ENCODE measurements at places on chromosomes 4 and X.

- DNase-seq = no peak
Measured at GRCh38 chr4:3807311-3807710, 41.1 kb downstream of the ADRA2C start.

DNA sequence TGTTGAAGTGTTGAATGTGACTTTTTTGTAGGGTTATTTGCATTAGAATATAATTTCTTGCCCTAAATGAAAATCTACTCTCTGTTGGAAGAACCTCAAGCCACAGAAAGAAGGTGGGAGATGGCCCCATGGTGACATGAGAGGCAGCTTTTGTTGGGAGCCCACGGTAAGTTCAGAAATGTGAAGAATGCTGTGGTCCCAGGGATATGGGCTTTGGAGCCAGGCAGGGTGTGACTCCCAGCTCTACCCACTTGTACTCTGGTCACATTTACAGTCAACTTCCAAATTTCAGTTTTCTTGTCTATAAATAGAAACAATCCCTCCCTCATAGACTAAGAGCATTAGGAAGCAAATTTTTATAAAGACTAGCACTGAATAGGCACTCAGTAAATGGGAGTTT is 177.8 kb downstream of the RAB28 start:
- no peak for DNase-seq

GRCh38 chr4:3302173-3302785 is 9.5 kb downstream of the RGS12 start:
- DNase-seq = peak; percentile 50

DNA sequence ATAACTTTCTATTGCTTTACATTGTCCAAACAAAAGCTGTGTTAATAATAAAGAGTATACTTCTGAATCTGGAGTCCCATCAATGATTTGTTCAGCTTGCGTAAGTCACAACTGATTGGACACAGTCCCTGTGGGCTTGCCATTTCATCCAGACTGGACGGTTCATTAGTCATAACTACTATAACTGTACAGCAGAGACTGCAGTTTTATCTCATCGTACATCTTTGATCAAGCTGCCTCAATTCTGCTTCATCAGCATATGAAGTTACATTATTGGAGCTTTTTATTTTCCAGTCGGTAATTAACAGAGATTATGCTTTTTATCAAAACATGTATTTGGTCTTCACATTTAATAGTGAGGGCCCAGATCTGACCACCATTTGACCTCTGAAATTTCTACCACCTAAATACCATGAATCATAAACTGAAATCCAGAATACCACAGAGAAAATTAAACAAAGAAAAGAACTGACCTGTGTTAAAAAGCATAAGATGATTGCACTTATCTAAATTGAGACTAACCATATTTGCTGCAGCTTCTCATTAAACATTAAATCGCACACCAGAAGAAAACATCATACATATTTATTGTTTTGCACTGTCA is 12.5 kb upstream of the MAB21L2 start:
- DNase-seq = no peak

DNA sequence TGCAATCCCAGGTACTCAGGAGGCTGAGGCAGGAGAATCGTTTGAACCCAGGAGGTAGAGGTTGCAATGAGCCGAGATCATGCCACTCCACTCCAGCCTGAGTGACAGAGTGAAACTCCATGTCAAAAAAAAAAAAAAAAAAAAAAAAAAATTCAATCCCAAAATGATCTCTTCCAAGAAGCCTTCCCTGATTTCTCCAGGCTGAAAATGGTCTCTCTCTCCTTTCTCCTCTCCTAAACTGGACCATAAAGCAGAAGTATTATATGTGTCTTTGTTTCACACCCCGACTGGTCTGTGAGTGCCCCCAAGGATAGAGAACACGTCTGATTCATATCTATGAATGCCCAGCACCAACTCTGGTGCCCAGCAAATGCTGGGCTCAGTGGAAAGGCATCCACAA is 17.3 kb upstream of the KDM5C start:
- DNase-seq = no peak

DNA sequence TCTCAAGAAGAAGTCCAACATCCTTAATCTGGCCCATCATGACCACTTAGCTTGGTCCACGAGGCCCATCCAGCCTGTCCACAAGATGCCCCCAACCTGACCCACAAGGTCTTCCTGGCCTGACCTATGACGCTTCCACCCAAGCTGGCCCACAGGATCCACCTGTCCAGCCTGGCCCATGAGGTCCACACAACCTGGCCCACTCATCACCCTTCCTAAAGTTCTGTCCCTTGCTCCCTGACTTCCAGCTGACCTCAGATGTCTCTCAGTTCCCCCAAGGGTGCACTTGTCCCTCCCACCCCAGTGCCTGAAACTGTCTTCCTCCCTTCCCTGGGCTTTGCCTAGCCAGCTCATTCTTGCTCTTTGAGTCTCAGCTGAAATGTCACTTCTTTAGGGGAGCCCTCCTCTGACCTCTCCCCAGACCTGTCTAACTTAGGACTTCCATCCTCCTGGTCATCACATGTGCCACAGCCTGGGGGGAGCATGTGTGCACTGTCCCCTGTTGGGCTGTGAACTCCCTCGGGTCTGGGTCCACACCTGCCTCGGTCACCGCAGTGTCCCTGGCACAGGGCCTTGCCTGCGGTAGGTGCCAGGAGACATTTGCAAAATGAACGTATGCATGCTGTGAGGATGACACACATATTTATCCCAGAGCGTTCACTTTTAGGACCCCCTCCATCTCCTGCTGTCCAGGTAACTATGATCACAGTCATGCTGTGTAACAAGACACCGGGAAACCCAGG is 61.7 kb downstream of the EVC start:
- no peak for DNase-seq

DNA sequence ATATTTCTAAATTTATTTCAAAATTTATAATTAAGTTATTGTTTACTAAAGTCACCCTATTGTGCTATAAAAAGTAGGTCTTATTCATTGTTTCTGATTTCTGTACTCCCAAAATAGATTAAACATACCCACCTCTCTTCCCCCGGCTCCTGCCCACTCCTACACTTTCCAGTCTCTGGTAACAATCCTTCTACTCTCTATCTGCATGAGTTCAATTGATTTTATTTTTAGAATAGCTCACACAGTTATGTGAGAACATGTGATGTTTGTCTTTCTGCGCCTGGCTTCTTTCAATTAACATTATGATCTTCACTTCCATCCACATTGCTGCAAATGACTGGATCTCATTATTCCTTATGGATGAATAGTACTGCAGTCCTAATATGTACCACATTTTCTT is 269.3 kb downstream of the ACTRT1 start:
- no peak for DNase-seq

GRCh38 chrX:47171996-47172395 is 21.6 kb upstream of the UBA1 start:
- no peak for DNase-seq

- no peak for DNase-seq
Measured at GRCh38 chr4:173478913-173479283, 51.1 kb downstream of the HAND2 start.

- DNase-seq = no peak
Measured at GRCh38 chr4:173293663-173294062, 40.5 kb downstream of the HMGB2 start.

- DNase-seq = no peak
Measured at GRCh38 chr4:101283434-101283833, 63.9 kb downstream of the PPP3CA start.

- DNase-seq = no peak
Measured at GRCh38 chr4:54495091-54495490, 162.7 kb upstream of the KIT start.

- no peak for DNase-seq
Measured at GRCh38 chrX:42606591-42606990, 171.4 kb downstream of the PPP1R2C start.

DNA sequence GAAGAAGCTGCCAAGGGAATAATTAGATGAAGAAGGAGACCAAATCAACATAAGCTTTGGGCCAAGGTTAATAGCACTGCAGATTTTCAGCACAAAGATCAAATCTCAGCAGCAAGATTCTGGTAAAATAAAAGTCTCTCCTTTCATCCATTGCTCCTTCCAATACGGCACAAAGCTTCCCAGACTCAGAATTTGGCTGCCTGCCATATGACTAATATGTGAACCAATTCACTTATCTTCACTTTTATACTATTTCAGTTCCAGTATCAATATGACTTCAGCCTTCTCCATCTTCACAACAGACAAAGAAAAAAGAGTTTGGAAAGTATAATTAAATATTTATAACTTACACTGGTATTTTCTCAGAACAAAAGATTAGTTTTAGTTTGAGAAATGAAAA is 978.3 kb upstream of the GRID2 start:
- DNase-seq = no peak

- no peak for DNase-seq
Measured at GRCh38 chr4:81736324-81736723, 264.6 kb upstream of the RASGEF1B start.

DNA sequence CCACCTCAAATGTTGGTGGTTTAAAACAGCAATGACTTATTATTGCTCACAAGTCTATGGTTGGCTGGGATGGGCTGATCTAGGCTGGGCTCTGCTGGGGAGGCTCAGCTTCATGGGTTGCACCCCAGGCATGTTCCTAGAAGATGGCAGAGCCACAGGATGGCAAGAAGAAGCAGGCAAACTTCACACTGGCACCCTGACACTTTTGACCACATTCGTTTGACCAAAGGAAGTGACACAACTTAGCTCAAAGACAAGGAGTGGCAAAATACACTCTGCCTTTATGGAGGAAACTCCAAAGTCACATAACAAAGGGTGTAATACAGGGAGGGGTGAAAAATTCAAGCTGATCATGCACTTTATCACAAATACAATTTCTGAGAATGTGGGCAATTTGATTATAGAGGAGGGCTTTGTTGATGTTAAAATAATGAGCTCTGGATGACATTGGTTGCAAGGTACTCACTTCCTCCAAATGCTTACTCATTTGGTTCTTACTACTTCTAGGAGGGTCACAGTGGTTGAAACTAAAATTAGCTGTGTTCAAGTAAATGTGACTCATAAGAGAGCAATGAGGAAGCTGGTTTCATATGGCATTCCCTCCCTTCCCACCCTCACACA is 249.2 kb upstream of the RPS6KA3 start:
- DNase-seq = no peak

DNA sequence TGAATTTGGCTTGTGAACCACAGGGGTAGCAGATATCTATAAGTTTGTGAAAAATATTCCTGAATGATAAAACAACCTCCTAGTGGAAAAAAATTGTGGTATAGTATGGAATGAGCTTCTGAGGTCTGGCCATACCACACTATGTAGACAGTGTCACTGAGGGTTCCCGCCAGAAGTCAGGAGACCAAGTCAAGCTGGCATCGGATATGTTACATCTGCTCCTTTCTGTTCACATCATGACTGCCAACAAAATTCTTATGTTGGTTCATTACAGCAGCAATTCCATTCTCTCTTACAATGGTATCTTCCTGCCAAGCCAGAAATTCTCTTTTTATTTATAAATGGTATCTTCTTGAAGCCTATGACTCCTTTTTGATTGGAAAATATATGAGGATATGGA is 273.0 kb downstream of the PPP3CA start:
- no peak for DNase-seq

GRCh38 chrX:118526149-118526548 is 30.5 kb downstream of the DOCK11 start:
- DNase-seq = no peak

- DNase-seq = peak; percentile 19
Measured at GRCh38 chrX:17689971-17690409, 47.3 kb upstream of the SCML1 start.

- no peak for DNase-seq
Measured at GRCh38 chr4:117796677-117797076, 237.6 kb upstream of the NDST3 start.

GRCh38 chr4:101790521-101791181 is at the start of gene BANK1:
TSS of gene BANK1 (plus strand) at chr4:101790730. CDS start at chr4:101790881, 151 bp downstream.
- no peak for DNase-seq

GRCh38 chrX:75107863-75108509 is 48.1 kb downstream of the ABCB7 start:
- no peak for DNase-seq

GRCh38 chr4:152369902-152370295 is 166.0 kb downstream of the FBXW7 start:
- DNase-seq = no peak

- DNase-seq = no peak
Measured at GRCh38 chr4:54553001-54553400, 104.8 kb upstream of the KIT start.

- DNase-seq = no peak
Measured at GRCh38 chr4:88818631-88819470, 121.2 kb upstream of the NAP1L5 start.

GRCh38 chr4:138307319-138307718 is 65.2 kb upstream of the SLC7A11 start:
- no peak for DNase-seq

- no peak for DNase-seq
Measured at GRCh38 chr4:3388471-3389232, 53.1 kb upstream of the HGFAC start.

GRCh38 chrX:68874076-68874475 is 45.3 kb downstream of the EFNB1 start:
- no peak for DNase-seq

GRCh38 chrX:54358424-54359211 is 772 bp upstream of the WNK3 start:
- peak; percentile 1 for DNase-seq

DNA sequence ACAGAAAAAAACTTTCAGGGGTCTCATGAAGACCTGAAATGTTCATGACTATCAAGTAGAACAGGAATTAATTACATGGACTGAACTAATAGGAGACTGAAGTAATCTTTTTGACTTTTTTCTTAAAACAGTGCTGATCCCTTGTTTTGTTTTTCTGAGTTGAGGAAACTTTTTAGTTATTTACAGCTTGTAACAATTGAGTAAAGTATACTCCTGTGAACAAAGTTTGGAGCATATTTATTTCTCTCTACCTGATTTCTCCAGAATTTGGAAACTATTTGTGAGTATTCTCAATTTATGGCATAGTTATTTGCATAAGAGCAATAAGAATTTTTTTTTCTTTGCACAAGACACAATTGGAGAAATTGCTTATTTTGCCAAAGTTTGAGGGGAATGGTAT is 64.8 kb downstream of the PCDH18 start:
- no peak for DNase-seq

Measured in stimulated activated CD4-positive, alpha-beta T cell treated with anti-CD3 and anti-CD28 coated beads, TNF-alpha, amount 100 ng/mL, for 24 hours (primary cell).